ENCODE measurements at places on chromosomes 1 and 21.

- no peak for DNase-seq
These were observed 15.5 kb upstream of the DISC1 start for GRCh38 chr1:231611111-231611510.

DNA sequence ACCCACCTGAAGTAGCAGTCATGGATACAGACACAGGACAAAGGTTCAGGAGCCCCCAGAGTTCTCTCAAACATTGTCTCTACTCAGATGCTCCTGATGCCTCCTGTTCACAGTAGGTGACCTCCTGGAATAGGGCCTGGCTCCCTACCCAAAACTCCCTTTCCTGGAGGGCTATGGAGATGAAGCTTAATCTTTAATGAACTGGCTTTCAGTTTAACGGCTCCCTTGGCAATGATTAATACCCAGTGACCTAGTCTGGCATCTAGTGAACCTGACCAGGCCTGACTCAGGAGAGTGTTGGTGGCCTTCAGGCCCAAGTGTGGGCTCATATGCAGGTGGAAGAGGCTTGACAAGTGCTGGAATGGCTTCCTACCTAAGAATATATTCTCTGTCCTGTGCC, 65.2 kb upstream of the TRABD2B start:
- DNase-seq: no peak

GRCh38 chr1:177343445-177343844, 172.7 kb downstream of the BRINP2 start:
- DNase-seq: no peak

DNA sequence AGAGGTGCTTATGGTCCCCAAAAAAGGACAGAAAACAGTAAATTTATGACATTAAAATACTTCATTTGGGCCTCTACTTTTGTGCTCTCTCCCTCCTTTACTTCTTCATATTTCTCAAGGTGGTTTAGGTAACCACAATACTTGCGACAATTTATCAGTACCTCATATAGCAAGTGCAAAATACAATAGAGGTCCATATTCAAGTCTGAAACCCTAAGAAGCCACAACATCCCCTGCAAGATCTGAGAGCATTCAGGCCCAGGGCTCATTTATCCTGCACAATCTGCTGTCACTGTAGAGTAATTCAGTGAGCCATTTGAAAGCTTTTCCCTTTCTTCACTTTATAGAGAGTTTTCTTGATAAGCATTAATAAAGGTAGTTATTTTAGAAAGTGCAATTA, 24.2 kb upstream of the ATP6V1G3 start:
- DNase-seq: no peak

- no peak for DNase-seq
These were observed 54.8 kb downstream of the NGF start for GRCh38 chr1:115283249-115283648.

GRCh38 chr1:36835696-36836095, 198.6 kb downstream of the GRIK3 start:
- no peak for DNase-seq

GRCh38 chr1:210506689-210507088, 178.0 kb downstream of the HHAT start:
- no peak for DNase-seq

DNA sequence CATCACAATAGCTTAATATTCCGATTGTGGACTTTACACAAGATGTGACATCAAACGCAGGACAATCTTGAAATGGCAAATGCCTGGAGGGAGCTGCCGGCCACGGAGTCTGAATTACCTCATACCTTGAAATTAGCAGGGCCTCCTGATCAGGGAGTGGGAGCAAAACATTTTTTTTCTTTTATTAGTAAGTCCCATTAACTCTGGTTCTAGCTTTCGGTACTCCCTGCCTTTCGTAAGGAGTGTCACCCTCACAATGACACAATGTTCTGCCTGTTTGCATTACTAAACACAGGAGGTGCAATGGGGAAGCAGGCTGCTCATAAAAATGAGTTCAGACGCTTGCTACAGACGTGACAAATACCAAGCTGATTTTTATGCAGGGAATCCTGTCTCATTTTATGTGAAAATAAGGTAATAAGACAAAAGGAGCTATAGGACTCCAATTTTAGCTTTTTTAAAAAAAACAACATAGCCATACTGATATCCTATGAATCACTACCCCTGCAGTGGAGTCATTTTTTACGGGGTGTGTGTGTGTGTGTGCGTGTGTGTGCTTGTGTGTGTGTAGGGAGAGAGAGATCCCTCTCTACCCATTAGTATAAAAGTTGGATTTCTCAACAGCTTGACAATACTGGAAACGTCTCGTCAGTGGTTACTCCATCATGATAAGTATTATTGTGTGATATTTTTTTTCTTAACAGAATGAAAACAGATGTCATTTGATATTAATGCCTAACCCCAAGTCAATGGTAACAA, 205.1 kb upstream of the RUNX1 start:
- peak; percentile 64 for DNase-seq

GRCh38 chr1:204293605-204294337, 66.0 kb downstream of the PLEKHA6 start:
- peak; percentile 15 for DNase-seq

- DNase-seq: no peak
These were observed 65.2 kb upstream of the DIP2A start for GRCh38 chr21:46393451-46393940.

DNA sequence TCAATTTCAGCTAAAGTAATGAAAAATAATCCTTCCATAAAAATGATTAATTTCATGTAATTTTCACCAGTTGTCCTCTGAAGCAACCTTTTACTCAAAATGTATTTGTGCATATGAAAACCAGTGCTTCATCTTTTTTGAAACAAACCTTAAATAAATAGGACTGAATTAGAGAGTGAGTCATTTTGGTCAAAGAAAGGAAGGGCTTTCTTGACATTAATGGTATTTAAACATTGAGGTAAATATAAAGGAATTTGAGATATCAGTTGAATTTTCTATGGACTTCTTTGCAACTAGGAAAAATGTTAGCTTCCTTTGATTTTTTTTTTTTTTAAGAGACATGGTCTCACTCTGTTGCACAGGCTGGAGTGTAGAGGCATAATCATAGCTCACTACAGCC, 38.7 kb downstream of the SNX7 start:
- DNase-seq: no peak

- DNase-seq: no peak
These were observed 316.5 kb downstream of the PBX1 start for GRCh38 chr1:164875518-164875917.

DNA sequence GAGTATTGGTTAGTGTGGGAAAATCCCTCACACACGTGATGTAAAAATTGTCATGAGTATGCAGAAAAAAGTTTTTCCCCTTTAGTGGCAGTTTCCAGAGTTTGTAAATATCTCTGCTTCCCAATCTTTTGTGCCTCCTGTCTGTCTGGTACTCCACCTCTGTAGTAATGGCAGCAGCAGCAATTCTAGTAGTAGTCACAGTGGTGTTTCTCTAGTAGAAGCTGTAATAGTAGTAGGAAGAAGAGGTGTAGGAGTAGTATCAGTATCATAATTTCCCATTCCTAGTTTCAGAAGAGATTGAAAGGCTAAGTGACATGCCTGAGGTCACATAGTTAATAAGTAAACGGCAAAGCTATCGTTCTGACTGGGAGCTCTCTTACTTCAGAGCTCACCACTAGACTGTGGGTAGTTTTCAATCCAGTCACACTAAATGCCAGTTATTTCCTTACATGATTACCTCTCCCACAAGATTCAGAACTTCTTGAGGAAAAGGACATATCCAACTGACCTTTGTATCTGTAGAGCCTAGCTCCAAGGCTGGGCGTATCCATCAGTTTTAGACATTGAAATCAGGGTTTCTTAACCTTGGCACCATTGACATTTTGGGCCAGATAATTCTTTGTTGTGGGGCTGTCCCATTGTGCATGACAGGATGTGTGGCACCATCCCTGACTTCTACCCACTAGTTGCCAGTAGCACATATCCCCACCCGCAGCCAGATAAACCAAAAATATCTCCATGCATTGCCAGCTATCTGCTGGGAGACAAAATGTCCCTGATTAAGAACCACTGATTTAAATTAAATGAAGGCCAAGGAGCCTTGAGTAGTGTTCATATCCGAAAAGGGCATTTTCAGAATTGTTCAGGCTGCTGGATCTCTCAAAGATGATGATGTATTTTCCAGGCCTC, 135.9 kb downstream of the FGGY start:
- DNase-seq: no peak

- DNase-seq: no peak
These were observed 113.0 kb upstream of the NR5A2 start for GRCh38 chr1:199914546-199914945.

GRCh38 chr1:233981042-233981675, 76.7 kb downstream of the SLC35F3 start:
- no peak for DNase-seq

GRCh38 chr1:91877574-91878208, 8.3 kb downstream of the TGFBR3 start:
- DNase-seq: no peak

DNA sequence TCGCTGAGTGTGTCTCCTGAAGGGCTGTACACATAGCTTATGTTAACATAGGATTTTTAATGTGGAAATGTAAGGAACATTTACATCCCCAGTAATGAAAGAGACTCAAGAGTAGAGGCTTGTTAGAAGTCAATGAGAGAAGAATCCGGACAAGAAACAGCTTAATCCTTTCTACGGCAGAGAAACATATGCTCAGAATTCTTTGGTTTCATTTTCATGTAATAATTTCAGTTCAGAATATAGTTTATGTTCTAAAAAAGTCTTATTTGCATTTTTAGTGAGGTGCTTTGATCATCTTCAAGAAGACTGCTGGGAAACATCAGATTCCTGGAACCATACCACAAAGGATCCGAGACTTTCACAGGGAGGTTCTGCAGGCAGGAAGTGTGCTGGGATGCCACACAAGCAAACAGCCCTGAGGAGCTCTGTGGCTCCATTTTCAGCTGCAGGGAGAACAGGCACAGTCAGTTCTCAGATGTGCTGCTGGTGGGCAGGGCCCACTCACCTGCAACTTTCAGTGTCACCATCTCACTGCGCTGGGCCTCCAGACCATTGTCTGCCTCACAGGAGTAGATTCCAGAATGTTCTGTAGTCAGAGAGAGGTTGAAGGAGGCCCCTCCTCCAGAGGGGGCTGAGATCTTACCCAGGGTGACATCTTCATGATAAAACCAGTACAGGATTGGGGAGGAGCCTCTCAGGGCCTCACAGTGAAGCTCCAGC, 28.4 kb downstream of the FCRL5 start:
- DNase-seq: no peak

DNA sequence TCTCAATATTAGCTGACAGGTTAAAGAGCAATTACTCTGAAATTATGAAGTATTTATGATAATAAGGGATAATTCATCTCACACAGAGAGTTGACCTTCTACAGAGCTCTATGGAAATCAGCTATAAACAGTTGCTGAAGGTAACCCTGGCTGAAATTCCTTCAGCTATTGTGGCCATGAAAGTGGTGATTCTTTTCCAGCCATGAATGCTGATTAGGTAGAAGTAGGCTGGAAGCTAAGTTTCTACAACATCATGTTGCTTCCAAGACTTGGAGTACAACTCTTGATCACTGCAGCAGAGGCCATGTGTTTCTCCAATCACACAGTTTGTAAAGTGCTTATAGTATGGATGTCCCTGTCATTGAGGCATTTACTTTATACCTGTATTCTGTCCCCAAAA, 2128.9 kb downstream of the MRPL39 start:
- DNase-seq: no peak

- DNase-seq: no peak
These were observed 45.0 kb upstream of the DAB1 start for GRCh38 chr1:57468641-57469523.

DNA sequence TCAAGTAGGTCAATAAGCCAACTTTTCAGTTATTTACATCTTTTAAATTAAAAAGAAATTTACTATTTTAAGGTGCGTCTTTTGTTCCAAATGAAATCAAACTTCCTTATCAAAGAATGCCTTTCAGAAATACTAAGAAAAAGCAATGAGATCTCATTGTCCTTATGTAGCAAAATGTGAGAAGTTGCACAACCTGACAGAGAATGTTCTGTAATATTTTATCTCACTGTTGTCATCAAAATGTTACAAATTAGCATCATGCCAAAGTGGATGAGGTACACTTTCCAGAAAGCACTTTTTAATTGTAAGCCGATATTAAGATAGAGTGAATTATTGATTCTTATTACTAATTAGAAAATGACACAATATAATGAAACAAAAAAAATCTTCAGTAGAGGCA, 50.4 kb downstream of the KCNT2 start:
- no peak for DNase-seq

DNA sequence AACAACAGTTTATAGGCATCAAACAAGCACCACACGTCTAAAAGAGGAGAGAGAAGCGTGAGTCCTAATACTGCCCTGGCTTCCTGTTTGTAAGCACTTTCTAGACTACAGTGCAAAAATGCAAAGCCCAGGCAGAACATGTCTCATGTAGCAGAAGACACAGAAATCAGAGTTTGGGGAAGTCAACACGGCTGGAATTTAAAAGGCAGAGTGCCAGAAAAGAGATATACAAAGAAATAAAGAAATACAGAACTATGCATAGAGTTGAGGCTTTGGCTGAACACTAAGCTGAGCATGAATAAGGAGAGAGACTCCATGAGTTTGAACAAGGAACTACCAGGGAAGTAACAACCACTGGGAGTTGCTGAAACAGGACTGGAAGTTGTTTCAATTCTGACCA, 566.6 kb upstream of the NR5A2 start:
- peak; percentile 18 for DNase-seq

DNA sequence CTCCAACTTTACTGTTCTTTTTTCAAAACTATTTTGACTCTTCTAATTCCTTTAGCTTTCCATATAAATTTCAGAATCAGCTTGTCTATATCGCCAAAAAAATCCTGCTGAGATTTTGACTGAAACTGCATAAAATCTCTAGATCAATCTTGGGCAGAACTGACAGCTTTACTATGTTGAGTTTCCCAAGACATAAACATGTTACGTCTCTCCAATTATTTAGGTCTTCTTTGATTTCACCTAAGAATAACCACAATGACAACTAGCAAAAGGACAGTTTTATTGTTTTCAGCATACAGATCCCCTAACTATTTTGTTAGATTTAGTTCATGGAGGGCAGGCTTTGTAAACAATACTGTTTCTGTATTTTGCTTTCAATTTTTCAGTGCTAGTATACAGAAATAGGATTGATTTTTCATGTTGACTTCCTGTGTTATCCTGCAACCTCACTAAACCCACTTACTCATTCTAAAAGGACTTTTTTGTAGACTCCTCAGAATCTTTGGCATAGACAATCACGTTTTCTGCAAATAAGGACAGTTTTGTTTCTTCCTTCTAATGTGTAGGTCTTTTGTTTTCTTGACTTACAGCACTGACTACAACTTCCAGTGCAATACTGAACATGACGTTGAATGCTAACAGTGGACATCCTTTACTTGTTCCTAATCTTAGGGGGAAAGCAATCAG, 63.4 kb downstream of the NPHP4 start:
- no peak for DNase-seq

DNA sequence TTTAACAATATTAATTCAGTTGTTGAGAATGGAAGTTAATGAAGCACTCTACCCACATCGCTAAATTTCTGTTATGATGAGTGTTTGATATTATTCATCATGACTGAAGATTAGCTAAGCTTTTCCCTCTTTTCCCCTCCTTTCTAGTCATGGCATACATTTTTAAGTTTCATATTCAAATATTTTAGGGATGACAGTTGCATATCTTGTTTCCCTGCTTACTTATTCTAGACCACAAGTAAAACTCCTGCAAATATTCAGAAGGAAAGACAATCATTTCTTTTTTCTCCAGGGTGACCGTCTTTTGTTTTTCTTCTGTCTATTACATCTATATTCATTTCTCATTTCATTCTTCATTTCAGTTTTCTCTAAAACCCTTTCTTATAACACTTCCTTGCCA, 906.0 kb downstream of the ADGRL2 start:
- DNase-seq: no peak

Measured in ELR (cell line).